ENCODE measurements at places on chromosomes 2 and 18.

- no peak for DNase-seq
Measured at GRCh38 chr2:215522237-215522636, 86.4 kb upstream of the FN1 start.

DNA sequence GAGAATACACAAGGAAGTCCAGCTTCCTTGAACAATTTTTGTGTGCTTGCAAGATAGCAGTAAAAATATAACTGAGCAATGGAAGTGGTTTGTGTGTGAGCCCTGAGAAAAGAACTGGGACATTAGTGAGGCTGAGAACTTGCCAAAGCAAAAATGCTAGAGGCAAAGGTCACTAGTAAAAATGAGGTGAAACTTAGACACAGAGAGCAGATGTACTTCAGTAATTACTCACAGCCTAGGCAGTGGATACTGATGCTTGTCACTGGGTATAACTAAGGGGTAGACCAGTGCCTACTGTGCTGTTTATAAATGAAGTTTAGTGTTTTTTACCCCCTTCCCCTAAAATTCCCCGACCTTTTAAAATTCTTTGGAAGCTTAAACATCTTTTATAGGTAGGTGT lies 450.1 kb downstream of the LPIN1 start:
- no peak for DNase-seq

GRCh38 chr2:101823347-101823791 lies 125.9 kb downstream of the MAP4K4 start:
- no peak for DNase-seq

DNA sequence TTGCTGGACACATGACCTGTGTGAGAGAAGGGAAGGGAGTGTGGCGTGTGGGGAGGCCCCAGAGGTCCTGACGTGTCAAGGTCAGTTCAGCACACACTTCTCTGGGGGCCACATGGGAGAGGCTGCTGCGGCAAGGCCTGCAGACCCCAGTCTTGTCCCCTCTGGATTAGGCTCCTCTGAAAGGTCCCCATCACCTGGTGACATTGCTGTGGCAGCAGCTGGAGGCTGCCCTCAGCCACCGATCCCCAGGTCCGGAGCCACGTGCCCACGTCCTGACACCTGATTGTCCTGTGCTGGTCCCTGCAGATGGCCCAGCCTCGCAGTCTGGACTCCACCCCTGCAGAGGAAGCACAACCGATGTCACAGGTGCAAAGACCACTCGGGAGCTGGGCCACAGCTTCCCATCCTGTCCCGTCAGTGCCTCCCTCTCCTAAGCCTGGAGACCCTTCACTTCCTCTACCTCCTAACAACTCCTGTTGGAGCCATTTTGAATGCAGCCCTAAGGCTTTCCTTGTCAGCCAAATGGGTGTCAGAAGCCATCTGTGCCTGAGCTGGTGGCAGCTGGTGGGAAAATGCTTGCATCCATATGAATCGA lies 12.7 kb downstream of the TMEM177 start:
- DNase-seq: no peak

DNA sequence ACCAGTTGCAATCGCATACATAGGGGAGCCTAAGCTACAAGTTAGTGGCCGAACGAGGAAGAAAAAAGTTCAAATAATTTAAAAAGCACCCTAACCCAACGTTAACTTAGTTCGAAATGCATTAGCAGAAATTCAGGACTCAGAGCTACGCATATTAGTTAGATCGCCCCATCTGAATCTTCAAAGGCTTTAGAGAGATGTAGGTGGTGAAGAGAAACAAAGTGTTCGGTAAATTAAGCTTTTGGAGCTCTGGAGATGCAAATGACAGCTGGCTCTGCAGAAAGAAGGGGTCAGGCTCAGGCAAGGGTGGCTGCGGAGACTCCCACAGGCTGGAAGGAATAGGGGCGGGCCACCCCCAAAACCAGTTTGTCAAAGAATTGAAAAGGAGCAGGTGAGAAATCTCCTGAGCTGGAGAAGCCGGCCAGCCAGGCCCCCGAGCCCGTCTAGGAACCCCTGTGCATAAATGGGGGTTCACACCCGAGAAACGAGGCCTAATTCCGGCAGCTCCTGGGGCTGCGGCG lies 621 bp downstream of the TXNL1 start:
- no peak for DNase-seq

DNA sequence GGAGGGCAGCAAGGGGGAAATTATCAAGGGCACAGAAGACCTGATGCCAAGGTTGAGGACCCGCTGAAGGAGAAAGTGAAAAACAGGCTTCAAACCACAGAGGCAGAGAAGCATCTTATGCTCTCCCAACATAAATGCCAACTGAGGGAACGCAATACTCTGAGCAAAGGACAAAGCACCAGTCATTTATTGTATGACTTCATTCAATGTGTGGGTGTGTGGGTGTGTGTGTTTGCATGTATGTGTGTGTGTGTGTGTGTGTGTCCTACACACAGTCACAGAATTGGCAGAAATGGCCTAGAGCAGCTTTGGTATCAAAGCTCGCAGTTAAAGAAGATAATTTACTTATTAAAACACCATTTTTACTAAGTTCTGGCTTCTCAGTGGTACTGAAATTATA lies 51.4 kb downstream of the UXS1 start:
- DNase-seq: no peak

- DNase-seq: no peak
Measured at GRCh38 chr2:185473838-185474237, 264.8 kb upstream of the FSIP2 start.

DNA sequence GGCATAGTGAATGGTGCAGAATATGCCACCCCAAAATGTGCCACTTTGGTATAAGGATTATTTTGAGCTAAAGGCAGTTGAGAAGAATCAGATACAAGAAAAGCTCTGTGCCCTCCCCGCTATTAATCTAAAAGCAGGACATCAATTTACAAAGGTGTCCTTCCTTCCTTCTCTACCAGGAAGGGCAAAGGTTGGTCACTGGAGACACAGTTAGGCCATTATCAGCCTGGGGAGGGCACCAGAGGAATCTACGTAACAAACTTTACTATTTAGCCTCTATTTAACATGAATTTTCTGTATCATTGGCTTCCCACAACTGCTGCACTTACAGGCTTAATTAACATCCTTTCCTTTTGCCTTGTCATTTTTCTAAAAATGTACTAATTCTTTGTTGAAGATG lies 52.6 kb downstream of the MEP1B start:
- DNase-seq: no peak

GRCh38 chr2:68429311-68429826 lies 37.7 kb downstream of the FBXO48 start:
- DNase-seq: no peak

- no peak for DNase-seq
Measured at GRCh38 chr2:84723831-84724230, 157.1 kb downstream of the TRABD2A start.

DNA sequence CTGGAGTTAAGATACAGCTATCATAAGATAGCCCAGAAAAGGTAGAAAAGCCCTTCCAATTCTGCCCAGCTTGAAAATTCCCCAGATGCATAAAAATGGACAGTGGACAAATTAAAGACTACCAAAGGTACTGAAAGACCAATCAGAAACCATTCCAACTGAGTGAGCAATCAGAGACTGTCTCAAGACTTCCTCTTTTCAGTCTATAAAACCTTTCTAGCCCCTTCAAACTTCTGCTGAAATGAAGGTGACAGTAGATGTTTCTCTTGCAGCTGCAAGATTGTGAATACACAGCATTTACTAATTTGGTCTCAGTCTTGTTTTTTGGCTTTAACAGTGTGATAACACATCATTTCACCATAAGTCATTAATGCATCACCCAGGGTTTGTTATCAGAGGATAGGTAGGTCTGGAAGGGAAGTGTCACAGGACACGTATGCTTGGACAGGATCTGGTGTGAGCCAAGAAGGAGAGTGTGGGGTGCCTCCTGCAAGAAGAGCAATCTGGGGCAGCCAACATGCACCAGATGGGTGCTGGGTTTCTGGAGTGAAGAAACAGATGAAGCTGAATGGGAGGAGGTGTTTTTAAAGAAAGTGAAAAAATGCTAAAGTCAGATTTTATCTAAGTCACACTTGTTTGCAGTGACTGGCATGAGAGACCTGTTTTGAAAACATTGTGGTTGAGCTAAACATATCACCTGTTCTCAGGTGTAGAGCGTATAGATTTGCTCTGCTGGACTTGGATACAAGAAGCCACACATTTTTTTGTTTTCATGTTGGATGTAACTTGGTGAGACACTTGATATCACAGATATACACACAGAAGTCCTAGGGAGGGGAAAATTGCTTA lies 75.3 kb upstream of the DDX18 start:
- DNase-seq: no peak

DNA sequence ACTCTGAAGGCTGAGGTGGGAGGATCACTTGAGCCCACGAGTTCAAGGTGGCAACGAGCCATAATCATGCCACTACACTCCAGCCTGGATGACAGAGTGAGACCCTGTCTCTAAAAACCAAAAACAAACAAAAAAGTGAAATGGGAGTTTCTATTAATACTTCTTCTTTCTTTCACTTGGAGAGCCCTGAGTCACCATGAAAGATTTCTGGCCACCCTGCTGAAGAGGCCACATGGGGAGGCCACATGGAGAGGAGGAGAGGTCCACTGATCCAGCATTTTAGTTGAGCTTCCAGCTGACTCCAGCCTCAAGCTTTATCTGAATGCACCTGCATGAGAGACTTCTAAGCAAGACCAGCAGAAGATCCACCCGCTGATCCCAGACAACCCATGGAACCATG lies 74.2 kb upstream of the LAPTM4A start:
- DNase-seq: no peak

GRCh38 chr2:117935456-117935855 lies 78.4 kb downstream of the CCDC93 start:
- DNase-seq: no peak

DNA sequence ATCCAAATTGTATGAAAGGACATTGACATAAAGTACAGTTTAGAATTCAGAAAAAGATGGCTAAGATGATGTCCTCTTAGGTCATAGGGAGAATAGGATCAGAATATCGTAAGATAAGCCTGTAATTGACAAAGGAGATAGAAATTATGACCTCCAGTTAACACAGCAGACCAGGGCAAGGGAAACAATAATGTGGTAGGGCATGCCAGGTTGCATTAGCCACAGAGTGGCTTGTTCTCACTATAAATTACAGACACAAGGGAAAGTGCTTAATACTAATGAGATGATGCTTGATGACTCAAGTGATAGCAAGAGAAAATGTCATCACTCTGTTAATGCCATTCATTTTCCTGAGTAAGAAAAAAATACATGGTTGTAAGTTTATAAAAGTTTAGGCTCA lies 48.9 kb upstream of the LRP1B start:
- DNase-seq: no peak

GRCh38 chr2:152729844-152730243 lies 11.4 kb downstream of the ARL6IP6 start:
- no peak for DNase-seq

DNA sequence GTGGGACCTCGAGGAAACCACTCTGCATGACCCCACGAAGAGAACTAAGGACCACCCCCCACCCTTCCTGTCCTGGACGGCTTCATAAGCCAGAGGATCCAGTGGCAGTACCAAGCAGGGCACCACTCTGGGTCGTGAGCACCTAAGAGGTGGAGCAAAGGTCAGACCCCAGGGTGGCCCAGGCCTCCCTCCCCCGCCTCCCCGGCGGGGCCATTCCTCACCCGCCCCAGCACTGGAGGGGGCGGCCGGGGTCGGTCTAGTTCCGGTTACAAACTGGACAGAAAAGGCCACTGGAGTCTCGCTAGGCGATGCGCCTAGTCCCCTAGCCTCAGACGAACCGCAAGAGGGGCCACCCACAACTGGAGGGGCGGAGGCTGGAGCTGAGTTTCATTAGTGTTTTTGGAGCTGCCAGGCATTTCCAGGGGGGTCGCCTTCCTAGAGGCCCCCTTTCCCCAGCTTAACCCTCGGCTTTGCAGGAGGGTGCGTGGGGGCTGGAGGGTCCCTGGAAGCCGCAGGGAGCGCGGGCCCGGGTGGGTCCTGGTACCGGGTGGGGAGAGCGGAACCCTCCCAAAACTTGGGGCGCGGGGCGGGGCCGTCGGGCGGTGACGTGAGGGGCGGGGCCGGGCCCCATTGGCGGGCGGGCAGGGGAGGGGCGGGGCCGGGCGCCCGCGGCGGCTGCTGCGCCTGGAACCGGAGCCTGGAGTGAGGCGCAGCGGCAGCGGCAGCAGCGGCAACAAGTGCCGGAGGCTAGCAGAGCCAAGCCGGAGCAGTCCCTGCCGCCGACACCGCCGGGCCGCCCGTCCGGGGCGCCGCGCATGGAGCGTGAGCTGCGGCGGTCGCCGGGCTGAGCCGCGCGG lies at the start of gene B3GNT2:
Gene B3GNT2, plus strand, starts transcription at position 695 of the 857 bp plus-strand sequence. CDS start 26,106 bp downstream, outside the sequence.
- no peak for DNase-seq

- DNase-seq: no peak
Measured at GRCh38 chr18:63273222-63273927, 46.2 kb downstream of the BCL2 start.

- DNase-seq: no peak
Measured at GRCh38 chr18:68499141-68499540, 215.8 kb downstream of the TMX3 start.

- no peak for DNase-seq
Measured at GRCh38 chr18:71068338-71068737, 779.5 kb downstream of the SOCS6 start.

DNA sequence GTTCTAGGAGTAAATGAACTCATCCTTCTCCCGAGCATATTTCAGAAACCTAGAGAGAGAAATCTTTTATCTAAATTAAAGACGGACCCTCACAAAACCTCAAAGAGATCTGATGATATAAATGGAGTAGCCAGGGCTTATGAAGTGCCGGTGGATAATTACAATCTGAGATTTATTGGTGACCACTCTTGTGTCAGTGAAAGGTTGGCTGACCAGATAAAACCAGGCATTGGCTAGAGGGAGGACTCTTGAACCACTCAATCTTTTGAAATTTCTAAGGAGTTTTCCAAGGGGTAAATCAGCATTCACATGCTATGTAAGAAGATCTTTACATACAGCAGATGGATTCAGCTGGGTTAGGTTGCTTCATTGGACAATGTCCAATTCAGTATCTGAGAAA lies 227.3 kb upstream of the MMADHC start:
- DNase-seq: no peak

- DNase-seq: no peak
Measured at GRCh38 chr2:103991591-103991990, 862.3 kb upstream of the POU3F3 start.

GRCh38 chr18:6546229-6546628 lies 131.5 kb upstream of the L3MBTL4 start:
- no peak for DNase-seq

- DNase-seq: no peak
Measured at GRCh38 chr2:212536817-212537725, 1.5 kb downstream of the ERBB4 start.

- no peak for DNase-seq
Measured at GRCh38 chr2:5725794-5726463, 33.7 kb downstream of the SOX11 start.

GRCh38 chr18:45930963-45931362 lies 36.2 kb downstream of the EPG5 start:
- DNase-seq: no peak

DNA sequence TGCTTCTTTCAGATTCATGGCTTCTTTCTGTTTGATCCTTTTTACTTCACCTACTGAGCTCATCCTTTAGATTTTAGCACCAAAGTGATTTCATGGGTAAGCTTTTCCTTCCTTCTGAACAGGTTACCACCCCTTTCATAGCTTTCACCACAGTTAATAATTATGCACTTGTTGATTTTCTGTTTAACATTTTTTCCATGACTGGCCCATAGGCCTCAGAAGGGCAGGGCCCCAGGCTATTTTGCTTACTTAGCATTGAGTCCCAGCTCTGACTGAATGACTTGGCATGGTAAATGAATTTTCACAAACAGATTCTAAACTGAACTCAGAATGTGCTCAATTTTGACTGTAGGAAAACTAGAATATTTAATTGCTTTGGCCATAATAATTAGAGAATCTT lies 177.0 kb downstream of the GCA start:
- no peak for DNase-seq

GRCh38 chr2:161947836-161948235 lies 126.2 kb downstream of the DPP4 start:
- DNase-seq: no peak

GRCh38 chr2:67277450-67277849 lies 119.7 kb upstream of the ETAA1 start:
- DNase-seq: no peak
